ENCODE measurements at places on chromosomes 16 and 17.

- peak; percentile 87 for DNase-seq
Measured at GRCh38 chr16:84907575-84907974, 87.8 kb downstream of the CRISPLD2 start.

- no peak for DNase-seq
Measured at GRCh38 chr17:42321555-42321954, 33.3 kb downstream of the STAT5A start.

- DNase-seq, result peak; percentile 14
Measured at GRCh38 chr16:46629331-46630219, 8.4 kb upstream of the SHCBP1 start.

GRCh38 chr16:72938795-72939164 is 109.1 kb downstream of the ZFHX3 start:
- DNase-seq, result peak; percentile 88

GRCh38 chr17:17780922-17781590 is 55.7 kb downstream of the SREBF1 start:
- DNase-seq, result no peak

DNA sequence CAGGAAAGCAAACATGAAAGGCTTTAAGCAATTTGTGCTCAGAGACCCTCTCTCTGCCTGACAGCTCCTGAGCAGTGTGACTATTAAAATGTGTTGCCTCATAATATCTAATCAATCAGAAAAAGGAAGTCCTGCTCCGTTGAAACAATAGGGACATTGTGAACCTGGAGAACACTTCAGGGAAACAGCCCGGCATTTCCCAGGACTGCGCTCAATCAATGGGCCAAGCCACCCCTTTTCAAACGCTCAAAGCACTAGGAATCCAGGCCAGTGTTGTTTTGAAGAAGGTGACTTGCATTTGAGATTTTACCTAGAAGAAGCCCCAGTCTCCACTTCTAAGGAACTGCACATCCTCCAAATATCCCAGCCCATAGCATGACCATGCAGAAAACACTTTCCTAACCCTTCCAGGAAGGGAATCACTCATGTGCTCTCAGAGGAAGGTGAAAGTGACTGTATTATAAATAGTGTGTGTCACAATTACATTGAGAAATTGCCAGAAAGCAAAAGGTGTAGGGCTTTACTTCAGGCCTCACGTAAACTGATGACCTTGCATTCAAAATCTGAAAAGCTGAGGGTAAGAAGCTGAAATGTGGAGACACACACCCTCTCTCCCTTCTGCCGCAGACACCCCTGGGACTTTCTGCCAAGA is 19.4 kb downstream of the CDRT4 start:
- no peak for DNase-seq

DNA sequence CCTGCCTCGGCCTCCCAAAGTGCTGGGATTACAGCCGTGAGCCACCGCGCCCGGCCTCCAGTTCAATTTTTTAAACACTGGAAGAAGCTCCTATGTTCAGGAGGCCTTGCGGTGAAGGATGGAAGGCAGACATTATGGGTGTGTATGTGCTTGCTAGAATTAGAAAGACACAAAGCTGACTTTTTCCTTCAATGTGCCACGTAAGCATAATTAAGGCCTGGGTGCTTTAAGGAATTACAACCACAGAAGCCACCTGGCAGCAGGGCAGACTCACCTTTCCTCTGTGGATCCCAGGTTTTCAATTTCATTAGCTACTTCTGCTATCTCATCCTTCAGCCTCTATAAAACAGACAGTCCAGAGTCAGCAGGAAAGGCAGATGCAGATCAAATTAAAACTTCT is 74.2 kb downstream of the CYTH1 start:
- DNase-seq, result no peak

Data from suppressor macrophage treated with lipopolysaccharide for 4 hours (primary cell).